ENCODE measurements at places on chromosomes 5 and 9. TPM values are rescaled to one million over a fixed set of nuclear protein-coding genes. Genes with fewer than 3 reads are reported as not detected.

DNA sequence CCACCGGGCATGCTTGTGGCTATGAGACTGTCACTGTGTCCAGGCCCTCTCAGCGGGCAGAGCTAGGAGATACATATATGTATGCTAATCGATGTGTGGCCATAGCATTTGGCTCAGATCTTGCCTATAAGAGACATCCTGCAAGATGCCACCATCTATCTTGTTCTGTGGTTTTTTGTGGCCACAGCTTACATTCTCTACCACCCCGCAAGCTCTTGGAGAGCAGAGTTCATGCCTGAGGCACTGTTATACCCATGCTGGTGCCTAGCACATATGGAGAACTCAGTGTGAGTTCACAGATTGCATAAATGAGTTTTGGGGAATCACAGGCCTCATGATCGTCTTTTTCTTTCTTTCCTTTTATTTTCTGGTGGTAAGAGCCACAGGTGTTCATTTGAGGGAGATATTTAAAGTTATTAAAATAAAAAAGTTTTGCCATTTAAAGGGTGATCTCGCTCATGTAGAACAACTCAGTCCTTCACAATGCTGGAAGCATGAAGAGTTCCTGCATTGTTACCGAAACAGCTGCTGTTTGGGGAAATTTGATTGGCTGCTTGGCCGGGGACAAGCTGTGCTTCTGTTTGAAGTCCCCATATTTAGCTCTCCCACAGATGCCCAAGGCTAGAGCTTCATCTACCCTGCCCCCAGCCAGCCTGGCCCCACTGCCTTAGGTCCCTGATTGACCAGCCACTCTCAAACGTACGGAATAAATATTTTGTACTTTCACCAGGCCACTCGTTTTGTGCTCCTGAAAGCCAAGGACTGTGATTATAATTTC is 169.2 kb upstream of the MAP1B start:
- no peaks in the 10 kb centered on the region for H3K4me1 ChIP-seq
- H3K27me3 ChIP-seq, result peaks cover 14% of the 10 kb centered on the region
- H3K36me3 ChIP-seq, result no peaks in the 10 kb centered on the region
- no peak overlapping the region for H3K4me3 ChIP-seq
- DNase-seq, result no peak
- H3K27ac ChIP-seq, result no peak overlapping the region

- H3K4me1 ChIP-seq, result peaks cover 14% of the 10 kb centered on the region
- no peaks in the 10 kb centered on the region for H3K27me3 ChIP-seq
- no peaks in the 10 kb centered on the region for H3K36me3 ChIP-seq
- no peak for DNase-seq
Measured at GRCh38 chr5:102826629-102827028, 71.5 kb downstream of the PAM start.

Gene BARHL1
- total RNA-seq, result not detected

Gene PAEP
- not detected for total RNA-seq
